MM.1S (cell line): ENCODE measurements at places on chromosomes 7 and 10.

DNA sequence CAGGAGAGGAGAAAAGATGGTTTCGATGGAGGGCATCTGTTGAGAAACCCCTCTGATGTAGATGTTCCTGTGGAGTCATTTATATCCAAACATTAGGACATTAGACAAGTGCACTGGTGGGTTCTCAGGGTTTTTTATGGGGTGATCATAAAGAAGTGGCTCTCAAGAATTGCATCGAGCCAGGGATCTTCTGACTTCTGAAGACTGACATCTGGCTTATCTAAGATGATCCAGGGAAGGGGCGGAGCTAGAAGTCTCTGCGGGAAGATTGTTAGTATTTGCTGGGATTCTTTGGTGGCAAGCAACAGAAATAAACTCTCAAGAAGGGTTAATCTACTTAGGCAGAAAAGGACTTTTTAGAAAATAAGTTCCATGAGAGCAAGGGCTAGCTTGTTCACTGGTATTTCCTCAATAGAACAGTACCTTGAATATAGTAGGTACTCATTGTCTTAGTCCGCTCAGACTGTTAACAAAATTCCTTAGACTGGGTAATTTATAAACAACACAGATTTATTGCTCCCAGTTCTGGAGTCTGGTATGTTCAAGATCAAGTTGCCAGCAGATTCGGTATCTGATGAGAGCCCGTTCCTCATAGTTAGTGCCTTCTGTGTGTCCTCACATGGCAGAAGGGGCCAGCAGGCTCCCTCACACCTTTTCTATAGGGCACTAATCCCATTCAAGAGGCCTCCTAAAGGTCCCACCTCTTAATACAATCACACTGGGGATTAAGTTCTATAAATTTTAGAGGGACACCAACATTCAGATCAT, 28.5 kb upstream of the SYPL1 start:
- no peak for DNase-seq

- peak; percentile 25 for DNase-seq
Observed at GRCh38 chr10:99172128-99172738, 63.4 kb downstream of the HPSE2 start.

GRCh38 chr10:102593074-102593803, 51.0 kb upstream of the TRIM8 start:
- no peak for DNase-seq

DNA sequence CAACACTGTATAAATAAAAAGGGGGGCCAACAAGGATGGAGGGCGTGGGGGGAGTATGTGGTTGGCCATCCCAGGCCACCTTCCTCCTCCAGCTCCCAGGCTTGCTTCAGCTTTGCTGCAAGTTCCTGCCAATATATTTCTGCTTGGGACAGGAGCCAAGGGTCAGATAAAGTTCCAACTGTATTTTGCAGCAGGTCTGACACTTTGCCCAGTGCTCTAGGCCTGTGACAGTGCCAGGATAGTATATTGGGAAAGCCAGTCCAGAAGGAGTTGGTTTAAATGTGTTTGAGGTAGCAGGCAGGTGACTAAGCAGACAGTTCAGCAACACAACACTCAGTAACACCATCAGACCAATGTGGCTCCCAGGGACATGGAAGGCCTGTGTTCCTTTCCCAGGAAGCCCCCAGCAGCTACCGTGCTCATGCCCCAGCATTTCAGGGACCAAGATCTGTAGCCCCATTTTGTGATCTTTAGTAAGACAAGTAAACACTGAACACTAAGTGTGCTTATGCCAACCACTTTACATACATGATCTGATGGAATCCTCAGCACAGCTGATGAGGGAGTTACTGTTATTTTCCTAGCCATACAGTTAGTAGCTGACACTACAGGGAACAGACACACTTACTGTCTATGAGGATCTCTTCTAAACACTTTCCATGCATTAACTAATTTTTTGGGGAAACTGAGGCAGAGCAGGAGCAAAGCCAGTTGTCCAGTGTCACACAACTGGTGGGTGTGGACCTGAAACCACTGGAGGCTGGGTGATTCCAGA, 38.9 kb downstream of the DNAJB12 start:
- no peak for DNase-seq

GRCh38 chr7:143041346-143041745, 10.8 kb upstream of the OR6V1 start:
- no peak for DNase-seq

GRCh38 chr10:97915346-97916131, 65.9 kb downstream of the GOLGA7B start:
- DNase-seq = no peak

GRCh38 chr7:50203521-50203920, 101.0 kb upstream of the IKZF1 start:
- no peak for DNase-seq

DNA sequence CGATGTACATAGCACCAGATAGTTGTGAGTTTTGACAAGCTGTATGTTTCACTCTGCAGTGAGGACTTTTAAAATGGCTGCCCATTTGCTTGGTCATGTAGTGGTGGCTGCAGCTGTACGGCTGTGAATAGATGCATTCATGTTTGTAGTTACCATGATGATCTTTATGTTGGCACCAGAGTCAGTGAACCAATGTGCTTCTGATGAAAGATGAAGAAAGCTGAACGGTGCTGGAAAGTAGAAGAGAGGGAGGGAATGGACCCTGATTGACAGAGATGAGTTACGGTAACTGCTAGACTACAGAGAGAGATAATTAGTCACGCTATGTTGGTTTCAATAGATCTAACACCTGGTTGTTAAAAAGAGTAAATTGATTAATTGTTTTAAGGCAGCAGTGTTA, 256.8 kb downstream of the CELF2 start:
- DNase-seq = no peak

DNA sequence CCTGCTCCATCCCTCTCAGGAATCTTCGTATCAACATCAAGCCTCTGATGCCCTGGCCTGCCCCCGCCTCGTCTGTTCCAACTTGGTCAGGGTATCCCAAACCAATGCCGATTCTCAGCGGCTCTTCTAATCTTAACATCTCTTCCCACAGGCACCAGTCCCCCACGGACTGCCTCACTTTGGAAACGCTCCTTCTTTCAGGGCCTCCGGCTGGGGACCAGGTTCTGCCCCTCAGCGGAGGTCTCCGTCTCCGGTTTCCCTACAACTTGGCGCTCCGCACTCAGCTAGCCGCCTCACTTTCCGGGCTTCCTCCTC, 488 bp downstream of the ABCF2 start:
- no peak for DNase-seq

DNA sequence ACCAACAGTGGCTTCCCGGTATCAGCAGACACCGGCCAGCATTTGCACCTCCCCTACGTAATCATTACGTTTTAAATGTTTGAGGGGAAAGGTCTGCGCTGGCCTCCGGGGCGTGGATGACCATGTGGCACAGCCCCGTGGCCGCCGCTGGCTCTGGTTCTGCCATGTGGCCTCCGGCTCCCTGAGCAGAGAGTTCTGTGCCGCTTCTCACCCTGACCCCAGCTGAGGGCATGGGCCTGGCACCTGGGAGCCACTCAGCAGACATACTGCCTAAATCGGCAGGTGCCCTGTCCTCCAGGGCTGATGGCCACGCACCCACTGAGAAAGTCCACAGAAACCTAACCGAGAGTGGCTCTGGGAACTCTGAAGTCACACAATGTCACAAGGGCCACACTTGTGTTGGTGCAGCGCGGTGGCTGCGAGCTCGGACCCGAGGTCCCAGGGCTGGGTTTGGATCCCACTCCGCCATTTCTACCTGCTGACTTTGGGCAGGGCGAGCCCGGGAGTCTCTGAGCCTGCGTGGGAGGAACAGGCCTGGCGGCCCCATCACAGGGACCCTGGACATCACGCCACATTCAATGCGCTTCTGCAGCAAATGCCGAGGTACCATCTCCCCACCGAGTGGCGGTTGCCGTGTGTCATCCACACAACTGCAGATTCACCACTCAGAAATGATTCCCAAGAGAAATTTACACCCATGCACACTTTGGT, 25.3 kb downstream of the CFAP46 start:
- DNase-seq = no peak

DNA sequence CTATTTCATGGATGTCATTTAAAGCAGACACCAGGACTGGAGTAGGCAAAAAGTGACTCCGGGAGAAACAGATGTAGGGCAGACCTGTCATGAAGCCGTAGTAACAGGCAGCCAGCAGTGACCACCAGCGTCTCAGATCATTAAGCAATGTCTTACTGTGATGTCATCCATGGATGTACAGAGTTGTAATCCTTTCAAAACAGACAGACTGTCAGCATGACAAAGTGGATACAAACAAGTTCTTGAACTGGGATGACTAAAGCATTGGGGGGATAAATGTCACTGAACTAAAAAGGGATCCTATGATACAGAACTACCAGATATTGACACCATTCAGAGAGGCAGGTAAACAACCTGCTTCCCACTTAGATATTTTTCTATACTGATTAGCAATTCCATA, 675.5 kb downstream of the PARD3 start:
- DNase-seq = no peak

DNA sequence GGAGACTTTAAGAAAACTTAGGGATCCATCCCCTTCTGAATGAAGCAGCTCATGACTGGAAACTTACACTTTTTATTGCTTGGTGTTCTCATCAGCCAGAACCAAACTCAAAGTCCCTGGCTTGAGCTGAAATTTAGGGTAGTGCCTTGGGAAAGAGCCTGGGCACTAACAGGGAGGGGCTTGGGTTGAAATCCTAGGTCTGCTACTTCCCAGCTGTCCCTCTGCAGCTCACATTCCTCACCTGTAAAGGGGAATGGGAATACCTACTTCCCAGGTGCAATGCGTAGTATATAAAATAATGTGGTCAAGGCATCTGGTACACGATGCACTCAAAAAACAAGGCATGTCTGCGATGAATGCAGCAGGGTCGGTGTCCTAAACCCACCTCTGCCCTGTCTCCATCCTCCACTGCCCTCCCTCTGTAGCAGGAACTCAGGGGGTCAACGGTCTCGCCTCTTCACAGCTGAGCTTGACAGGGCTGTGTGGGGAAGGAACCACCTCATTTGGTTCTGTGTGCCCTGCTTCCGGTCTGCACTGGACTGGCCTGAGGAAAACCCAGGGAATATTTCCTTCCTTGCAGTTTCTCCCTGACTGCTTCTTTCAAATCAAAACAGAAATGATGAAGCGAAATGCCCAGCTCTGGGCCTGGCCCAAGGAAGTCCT, 80.0 kb downstream of the COBL start:
- no peak for DNase-seq

- no peak for DNase-seq
Observed at GRCh38 chr7:149791-150636, 42.4 kb upstream of the FAM20C start.

GRCh38 chr7:93188870-93189634, 37.2 kb downstream of the HEPACAM2 start:
- DNase-seq = no peak

- DNase-seq = peak; percentile 19
Observed at GRCh38 chr7:53350241-53350640, 314.8 kb downstream of the POM121L12 start.

DNA sequence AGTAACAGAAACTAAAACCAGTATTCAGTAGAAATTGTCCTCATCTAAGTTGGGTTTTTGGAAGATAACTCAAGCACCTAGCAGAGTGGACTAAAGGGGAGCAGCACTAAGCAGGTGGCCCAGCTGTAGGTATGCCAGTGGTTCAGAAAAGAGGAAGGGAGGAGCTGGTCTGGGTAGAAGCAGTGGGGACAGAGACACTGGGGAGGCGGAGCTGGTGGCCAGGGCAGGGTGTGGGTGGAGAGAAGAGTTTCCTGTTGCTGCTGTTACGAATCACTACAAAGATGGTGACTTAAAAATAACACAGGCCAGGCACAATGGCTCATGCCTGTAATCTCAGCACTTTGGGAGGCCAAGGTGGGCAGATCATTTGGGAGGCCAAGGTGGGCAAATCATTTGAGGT, 136.2 kb downstream of the WDR11 start:
- DNase-seq = peak; percentile 70

DNA sequence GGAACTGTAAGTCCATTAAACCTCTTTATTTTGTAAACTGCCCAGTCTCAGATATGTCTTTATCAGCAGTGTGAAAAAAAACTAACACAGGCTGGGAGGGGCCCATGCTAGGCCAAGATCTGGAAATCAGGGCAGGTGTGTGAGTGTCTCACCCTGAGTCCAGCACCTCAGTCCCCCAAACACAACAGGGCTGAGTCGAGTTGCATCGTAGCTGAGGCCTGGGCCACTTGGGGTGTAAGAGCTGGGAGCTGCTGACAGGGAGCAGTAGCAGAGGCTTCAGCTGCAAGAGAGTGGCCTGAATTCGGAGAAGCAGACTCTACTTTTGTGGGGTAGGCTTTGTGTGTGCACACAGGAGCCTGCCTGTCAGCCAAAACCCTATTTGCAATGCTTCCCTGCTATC, 553.1 kb downstream of the PTPRN2 start:
- no peak for DNase-seq

- no peak for DNase-seq
Observed at GRCh38 chr10:97584060-97584797, at the start of gene HOGA1. Gene HOGA1, plus strand, starts transcription at chr10:97584389. Its CDS starts 315 bp downstream, at chr10:97584704.

DNA sequence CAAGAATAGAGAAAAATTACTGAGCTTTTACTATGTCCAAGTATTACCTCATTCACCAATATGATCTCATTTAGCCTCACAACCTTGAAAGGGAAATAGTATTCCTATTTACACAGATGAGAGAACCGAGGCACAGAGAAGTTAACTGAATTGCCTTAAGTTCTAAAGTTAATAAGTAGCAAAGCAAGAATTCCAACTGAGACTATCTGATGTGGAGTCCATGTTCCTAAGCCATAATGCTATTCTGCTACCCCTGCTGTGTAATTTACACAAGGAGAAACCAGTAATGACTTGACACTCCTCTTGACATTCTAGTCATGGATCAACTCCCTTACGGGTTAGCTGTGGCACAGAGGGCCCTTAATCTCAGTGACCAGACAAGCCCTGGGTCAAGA, 60.7 kb downstream of the ABCB4 start:
- DNase-seq = no peak

DNA sequence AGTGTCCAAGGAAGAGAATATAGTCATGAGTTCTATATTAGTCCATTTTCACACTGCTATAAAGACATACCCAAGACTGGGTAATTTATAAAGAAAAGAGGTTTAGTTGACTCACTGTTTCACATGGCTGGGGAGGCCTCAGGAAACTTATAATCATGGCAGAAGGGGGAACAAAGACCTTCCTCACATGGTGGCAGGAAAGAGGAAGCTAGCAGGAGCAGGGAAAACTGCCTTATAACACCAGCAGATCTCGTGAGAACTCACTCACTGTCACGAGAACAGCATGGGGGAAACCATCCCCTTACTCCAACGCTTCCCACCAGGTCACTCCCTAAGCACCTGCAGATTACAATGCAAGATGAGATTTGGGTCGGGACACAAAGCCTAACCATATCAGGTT, 139.0 kb upstream of the ZNF438 start:
- DNase-seq = no peak

DNA sequence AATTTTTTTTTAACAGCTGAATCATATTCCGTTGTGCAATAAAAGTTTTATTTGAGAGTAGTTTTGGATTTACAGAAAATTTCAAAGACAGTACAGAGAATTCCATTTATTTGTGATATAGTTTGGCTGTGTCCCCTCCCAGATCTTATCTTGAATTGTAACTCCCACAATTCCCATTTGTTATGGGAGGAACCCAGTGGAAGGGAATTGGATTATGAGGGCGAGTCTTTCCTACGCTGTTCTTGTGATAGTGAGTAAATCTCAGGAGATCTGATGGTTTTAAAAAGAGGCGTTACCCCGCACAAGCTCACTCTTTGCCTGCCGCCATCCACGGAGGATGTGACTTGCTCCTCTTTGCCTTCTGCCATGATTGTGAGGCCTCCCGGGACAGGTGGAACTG, 228.0 kb upstream of the MAGI2 start:
- no peak for DNase-seq

GRCh38 chr7:46100521-46100920, 179.4 kb upstream of the IGFBP3 start:
- DNase-seq = no peak
